ENCODE measurements at places on chromosomes 1 and 21.

- no peak for DNase-seq
Observed at GRCh38 chr1:237226177-237226944, 184.4 kb downstream of the RYR2 start.

DNA sequence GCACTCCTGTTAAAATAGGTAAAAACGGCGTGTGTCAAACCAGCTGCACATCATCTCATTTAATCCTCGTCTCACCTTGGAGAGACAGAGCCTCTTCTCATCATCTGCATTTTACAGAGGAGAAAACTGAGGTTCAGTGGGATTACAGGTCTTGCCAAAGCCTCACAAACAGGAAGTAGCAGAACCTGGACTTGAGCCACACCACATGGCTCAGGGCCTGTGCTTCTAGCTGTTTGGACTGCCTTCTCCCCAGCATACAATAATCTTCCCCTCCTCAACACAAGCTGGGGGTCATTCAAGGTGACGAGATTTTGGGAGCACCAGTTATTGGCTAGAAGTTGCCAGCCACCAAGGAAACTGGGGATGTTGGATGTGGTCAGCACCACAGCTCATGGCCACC lies 167.9 kb upstream of the ZC3H12A start:
- DNase-seq: no peak

DNA sequence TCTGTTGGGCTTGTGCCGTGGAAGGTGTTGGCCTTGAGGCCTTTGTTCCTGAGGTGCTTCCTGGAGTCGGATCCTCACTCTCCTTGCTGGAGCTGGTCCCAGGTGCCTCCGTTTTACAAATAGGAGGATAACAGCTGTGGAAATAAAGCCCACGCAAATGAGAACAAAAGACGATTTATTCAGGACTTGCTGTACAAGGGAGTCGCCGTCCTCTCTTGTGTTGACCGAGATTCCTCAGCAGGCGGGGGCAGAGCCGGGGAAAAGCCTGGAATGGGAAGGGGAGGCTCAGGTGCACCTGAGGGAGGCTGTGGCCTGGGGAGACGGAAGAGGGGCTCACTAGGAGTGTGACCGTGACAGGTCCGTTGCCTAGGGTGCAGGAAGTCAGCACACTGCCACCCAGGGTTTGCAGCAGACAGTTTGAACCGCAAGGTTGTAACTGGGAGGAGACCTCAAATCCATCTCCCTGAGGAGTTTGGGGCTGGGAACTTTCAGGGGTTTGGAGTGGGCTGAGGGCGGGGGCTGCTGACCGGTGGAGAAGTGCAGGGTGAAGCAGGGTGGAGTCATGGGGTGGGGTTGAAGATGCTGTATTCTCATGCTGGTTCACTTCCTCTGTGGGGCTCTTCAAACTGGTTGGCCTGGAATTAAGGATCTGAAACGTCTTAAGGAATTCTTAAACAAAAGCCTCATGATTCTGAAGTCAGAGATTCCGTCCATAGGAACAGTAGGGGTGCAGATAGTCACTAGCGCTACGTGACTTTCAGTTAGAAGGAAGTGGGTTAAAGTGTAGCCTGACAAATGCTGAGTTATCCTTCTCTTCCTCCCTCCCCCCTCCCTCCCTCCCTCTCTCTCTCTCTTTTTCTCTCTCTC lies 2.6 kb upstream of the CSTB start:
- no peak for DNase-seq

- DNase-seq: no peak
Observed at GRCh38 chr1:71428029-71428428, 347.2 kb upstream of the ZRANB2 start.

DNA sequence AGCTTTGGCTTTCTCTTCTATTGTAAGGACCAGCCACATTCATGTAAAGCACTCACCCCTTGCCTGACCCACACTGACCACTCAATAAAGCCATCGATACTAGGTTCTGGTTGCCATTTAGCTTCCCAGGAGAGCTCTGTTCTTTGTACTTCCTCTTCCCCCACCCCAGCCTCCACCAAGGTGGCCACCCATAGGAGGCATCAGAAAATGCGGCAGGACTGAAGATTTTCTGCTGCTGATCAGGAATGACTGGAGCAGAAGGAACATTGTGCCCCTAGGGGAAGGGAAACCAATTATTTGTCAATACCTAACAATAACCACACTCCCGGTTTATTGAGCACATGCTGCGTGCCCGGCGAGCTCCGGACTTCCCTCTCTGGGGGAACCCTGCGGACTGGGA lies 5.2 kb upstream of the SMIM12 start:
- DNase-seq: no peak

DNA sequence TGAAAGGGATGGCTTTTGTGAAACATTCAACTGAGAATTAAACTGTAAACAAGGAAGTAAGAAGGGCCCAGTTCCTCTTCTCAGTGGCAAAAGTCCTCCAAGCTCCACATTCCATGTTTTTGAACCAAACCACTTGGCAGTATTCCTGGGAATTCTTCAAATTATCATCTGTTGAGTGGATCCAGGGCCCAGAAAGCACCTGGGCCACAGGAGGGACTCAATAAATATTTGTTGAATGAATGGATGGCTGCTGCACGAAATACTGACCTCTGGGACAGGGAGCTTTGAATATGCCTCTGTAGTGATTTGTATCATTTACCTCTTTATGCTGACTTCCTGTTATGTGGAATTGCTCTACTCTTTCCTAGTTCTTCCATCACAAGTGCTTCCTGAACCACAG lies 4.7 kb downstream of the SLC35F3 start:
- DNase-seq: no peak

DNA sequence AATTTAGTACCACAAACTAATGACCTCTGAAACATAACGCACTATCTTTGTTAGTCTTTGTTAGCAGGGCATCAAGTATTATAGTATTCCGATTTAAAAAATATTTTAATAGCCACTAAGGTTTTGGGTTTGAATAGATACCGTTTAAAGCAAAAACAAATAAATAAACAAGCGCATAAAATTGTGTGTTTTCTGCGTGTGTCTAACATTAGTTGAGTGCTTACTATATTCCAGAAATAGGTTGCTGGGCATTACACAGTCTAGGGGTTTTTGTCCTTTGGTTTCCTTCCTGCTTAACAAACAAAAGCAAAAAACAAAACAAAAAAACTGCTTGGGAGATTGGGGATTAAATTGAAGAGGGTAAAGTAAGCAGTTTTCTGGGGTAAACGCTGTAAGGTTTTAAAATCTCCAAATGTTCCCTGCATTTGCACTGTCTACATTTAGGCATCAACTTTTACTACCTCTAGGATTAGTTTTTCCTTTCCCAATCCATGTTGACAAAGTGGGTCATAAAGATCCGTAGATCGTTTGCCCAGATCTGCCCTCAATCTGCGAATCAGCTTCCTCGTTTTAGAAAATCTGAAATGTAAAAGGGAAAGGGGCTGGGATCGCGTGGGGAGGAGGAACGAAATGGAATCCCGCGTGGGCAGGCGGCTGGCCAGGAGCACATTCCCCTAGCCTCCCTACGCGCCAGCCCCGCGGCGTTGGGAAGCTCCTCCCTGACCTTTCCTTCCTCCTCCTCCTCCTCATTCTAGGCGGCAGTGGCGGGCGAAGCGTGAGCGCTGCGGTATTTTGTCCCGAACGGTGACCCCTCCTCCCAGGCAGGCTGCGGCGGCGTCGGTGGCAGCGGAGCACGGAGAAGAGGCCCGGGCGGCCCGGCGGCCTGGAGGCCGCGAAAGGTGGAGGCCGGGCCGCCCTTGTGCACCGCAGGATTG lies at the start of gene KCTD3:
Gene KCTD3, plus strand, starts transcription at position 749 of the 935 bp plus-strand sequence. CDS start 382 bp downstream, outside the sequence.
- DNase-seq: peak; percentile 80

GRCh38 chr1:42940851-42941639 lies 17.6 kb downstream of the SLC2A1 start:
- no peak for DNase-seq

DNA sequence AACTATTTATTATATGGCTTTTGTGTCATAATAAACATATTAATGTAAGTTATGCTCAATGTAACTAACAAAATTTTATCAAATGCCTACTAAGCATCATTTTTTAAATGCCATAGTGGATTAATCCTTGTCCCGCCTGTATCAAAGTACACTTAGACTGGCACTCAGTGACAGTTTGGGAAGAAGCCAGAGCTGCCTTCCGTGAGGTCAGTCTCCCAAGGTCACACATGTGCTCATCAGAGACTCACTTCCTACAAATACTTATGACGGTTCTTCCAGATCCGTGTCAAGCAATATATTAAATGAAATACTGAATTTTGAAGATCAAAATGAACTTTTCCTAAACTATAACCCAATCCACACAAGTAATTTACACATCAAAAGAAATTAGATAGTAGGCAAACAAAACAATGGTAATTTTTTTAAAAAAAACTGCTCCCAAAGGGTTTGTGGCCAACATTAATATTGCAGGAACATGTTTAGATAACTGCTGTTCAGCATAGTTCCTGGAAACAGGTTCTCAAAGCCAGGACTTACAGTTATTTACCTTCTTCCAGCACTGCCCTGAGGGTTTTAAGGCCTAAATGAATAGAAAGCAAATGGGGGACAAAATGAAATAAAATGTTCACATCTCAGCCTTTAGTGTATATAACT lies 27.2 kb downstream of the WLS start:
- DNase-seq: no peak

DNA sequence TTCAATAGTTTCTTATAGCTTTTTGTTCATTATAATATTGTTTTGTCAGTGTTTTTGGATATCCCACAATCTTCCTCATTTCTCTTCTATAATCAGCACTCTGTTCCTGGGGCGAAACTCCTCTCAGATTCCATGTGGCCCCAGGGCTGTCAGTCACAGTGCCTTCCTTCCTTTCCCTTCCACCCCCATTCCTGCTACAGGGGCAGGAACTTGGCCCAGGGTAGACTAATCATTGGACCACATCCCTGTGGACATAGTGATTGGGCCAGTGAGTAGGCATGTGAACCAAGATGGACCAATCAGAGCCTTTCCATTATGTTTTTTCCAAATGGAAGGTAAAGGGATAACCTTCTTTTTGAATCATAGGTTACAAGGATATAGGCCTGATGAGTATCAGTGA lies 78.3 kb downstream of the PGM1 start:
- DNase-seq: no peak

DNA sequence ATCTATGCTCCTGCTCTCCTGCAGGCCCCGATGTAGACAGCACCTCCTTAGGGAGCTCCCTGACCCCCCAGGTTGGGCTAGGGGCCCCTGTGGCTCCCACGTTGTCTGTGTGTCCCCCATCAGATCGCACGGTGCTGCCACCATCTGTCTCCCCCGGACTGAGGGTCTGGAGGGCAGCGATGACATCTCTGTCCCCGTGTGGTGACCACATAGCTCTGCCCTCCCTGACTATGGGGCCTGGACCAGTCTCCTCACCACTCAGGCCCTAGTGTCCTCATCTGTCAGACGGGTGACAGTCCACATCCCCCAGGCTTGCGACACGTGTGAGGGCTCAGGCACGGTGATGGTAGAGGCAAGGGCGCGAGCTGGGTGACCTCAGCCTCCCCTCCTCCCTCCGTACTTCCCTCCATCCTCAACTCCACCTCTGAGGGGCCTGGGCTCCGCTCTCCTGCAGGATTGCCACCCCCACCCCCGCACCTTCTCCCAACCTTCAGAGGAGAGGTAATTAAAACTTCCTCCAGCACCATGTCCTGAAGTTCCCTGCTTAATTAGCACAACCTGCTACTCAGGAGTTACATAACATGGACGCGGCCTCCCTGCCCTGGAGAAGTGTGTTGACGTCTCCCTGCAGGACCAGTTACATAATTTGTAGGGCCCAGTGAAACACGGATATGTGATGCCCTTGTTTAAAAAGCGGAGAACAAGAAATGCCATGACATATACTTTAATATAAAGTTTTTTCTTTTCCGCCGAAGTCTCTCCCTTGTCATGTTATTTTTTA lies 288.2 kb downstream of the PTPRU start:
- DNase-seq: no peak

DNA sequence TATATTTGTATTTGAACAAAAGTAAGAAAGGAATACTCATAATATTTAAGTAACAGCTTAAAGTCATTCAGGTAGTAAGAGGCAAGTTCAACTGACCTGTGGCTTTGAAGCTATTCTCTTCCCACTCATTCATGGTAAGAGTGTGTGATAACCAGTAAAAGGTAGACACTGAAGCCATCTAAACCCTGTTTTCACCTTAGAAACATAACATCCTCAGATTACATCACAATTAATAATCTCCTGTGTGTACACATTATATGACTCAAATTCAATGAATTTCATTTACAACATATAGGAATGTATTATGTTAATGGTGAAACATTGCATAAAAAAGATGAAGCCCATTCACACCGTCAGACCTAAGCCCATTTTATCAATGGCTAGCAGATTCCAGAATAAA lies 364.8 kb upstream of the SNX7 start:
- no peak for DNase-seq

- no peak for DNase-seq
Observed at GRCh38 chr1:3415260-3416090, 39.0 kb upstream of the ARHGEF16 start.

- DNase-seq: no peak
Observed at GRCh38 chr1:40439247-40439646, 11.0 kb upstream of the ZFP69B start.

- no peak for DNase-seq
Observed at GRCh38 chr1:223711747-223712193, 569 bp upstream of the CAPN2 start.

GRCh38 chr1:73097917-73098316 lies 815.6 kb upstream of the NEGR1 start:
- DNase-seq: no peak

GRCh38 chr1:90067194-90067931 lies 72.5 kb downstream of the ZNF326 start:
- no peak for DNase-seq

- DNase-seq: no peak
Observed at GRCh38 chr1:200887772-200888348, 6.8 kb upstream of the INAVA start.

- DNase-seq: no peak
Observed at GRCh38 chr1:230701895-230702768, 11.8 kb downstream of the AGT start.

- no peak for DNase-seq
Observed at GRCh38 chr1:229972600-229973296, 94.3 kb upstream of the GALNT2 start.

DNA sequence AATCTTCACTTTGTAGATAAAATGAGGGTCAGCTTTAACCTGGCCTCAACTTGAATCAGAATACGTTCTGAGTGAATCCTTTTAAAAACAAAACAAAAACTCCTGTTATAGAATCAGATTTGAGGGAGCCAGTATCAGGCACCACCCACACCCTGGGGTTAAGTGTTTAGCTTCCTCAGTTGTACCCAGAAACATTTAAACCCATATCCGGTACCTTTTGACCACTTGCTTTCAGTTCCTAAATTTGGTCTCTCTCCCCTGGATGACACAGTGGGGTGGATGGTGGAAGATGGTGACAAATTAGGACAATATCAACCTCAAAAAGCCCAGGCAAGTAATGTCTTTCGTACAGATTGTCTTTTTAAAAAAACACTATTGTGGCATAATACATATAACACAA lies 10.4 kb downstream of the KLHDC7A start:
- no peak for DNase-seq

DNA sequence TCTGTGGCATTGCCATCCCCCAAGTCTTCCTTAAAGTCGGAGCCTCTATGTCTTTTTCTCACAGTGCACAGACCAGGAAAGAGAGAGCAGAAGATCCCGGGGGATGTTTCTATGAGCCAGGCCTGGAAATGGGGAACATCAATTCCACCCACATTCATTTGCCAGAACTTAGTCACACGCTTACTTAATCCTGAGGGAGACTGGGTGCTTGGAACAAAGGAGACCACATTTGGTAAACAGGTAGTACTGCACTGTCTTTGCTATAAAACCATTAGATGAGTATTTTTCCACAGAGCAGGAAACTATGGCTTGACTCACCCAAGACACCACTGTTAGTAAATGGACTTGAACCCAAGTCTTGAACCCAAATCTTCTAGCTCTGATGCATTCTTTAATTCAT lies 60.7 kb upstream of the CTTNBP2NL start:
- DNase-seq: no peak
